ENCODE measurements at places on chromosomes 13 and 19.

- DNase-seq, result peak; percentile 99
These were observed 128.6 kb downstream of the USP12 start for GRCh38 chr13:27043013-27043412.

GRCh38 chr13:108342369-108343289, 73.1 kb downstream of the TNFSF13B start:
- DNase-seq, result peak; percentile 55

DNA sequence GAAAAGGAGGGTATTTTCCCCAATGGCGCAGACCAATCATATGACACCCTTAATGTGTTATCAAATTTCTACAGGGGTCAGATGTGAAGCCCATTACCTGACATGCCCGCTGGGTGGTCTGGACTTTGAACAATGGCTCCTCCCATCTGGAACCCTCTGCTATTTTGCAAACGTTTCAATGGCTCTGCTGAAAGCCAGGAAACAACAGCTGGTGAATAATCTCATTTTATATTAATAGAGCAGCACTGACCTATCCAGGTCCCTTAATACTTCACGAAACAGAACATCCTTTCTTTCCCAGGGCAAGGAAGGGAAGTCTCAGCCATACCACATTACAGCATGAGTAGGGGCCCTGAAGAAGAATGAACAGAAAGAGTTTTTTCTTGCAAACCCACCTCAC, 20.3 kb upstream of the KPNA3 start:
- no peak for DNase-seq

DNA sequence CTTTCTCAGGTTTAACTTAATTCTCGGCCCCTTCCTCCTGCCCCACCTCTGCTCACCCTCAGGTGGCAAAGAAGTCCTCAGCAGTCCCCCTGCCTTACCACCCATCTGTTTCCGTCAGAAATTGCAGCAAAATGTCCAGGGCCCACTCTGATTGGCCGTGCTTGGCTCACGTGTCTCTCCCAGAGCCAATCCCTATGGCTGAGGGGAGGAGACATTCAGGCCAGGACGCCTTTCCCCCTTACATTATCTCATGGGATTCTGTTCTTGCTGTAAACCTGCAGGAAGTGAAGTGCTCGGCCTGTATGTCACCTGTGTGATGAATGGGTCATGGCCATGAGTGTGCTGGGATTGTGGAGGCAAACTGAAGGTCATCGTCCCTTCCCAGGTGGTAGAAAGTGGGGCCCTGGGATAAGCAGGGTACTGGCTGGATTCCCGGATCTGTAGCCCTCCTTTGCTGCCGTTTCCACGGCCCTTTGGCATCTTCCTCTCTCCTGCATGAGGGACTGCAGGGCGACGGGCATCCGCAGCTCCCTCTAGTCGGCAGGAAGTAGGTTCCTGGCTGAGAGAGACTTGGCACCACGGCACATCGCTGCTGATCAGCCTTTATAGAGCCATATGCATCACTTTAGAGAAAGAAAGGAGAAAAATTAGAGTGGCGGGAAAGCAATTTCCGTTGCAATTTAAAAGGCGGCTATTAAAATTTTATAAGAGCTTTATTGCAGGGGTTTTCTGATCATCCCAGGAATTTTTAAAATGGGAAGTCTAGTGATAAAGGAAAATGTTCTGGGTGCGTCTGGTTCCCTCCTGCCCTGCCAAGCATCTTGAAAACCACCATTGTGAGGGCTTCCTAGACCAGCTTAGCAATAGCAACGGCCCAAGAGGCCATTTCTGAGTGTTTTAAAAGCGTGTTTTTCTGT, 118.2 kb downstream of the SIPA1L3 start:
- no peak for DNase-seq

GRCh38 chr19:51550848-51551672, 19.6 kb upstream of the SIGLEC6 start:
- DNase-seq, result no peak

DNA sequence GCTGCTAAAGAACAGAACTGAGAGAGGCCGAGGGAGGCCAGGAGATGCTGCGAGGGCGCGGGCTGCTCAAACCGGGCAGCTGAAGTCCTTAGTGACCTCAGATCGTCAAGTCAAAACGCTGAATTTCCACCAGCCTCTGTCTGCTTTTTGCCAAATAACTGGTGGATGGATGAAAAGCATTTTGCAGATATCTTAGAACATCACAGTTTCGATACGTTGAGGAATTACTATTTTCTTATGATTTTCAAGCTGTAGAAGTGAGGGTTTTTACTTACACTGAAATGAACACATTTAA, 2.0 kb downstream of the GPC6 start:
- DNase-seq, result no peak

GRCh38 chr13:39452834-39453233, 150.2 kb downstream of the LHFPL6 start:
- no peak for DNase-seq

- peak; percentile 85 for DNase-seq
These were observed 5.3 kb upstream of the CEACAM21 start for GRCh38 chr19:41570639-41571112.

DNA sequence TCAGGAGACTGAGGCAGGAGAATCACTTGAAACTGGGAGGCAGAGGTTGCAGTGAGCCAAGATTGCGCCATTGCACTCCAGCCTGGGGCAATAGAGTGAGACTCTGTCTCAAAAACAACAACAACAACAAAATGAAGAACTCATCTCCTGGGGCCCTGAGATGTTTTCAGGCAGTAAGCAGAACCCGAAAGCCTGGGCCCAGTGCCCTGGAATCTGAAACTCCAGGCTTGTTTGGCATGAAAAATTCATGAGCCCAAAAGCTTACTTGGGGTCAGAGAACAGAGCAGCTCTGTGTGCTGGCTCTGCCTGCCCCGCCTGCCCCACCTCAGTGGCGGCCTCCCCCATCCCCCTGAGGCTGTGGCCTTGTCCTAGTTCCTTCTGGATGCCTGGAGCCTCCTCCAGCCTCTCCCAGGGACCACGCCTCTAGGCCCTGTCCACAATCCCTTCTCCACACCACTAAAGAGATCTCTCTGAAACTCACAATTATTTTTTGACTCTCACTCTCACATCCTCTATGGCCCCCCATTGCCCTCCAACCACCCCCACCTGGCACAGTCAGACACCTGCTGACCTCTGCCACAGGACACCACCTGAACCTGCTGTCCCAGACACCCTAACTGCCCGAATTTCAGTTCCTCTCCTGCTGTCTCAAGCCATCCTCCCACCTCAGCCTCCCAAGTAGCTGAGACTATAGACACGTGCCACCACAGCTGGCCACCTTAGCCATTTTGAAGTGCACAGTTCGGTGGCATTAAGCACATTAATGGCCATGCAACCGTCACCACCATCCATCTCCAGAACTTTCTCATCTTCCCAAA, 6.9 kb upstream of the AP1M2 start:
- no peak for DNase-seq

DNA sequence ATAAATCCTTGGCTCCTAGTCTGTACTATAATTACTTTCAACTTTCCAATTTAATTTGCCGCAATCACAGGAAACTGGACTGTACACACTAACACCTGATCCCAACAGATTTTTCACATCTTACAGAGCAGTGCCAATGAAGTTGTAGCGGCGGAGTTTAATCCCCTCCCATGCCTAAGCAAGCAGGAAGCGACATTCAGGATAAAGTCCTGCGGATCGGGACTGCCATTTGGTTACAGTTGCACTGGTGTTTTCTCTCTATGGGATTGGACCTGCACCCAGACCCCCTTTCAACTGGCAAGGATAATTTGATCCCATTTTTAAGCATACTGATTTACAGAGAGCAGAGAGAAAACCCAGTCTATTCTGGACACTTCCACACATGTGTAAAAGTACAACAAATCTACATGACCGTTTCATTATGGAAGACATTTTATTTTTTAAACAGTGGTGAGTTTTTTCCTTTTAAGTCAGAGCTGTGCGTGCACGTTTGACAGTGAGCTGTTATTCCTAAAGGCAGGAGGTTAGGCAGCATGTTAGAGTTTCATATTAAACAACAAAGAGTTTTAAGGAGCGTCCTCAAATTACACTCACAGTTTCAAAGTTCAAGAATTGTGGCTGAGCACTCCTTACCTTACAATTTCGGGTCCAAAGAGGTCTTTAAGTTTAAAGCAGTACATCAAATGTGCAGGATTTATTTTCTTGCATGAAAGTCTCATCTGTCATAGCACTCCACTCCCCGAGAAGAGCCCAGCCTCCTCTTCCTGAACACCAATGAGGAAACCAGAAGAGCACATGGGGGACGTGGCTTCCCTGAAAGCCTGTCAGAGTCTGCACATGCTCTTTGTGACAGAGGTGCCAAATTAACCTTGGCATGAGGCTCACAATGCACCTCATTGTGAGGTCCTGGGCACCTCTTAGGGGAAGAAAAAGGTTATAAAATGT, 141.6 kb upstream of the RFC3 start:
- peak; percentile 69 for DNase-seq

- DNase-seq, result peak; percentile 84
These were observed at the start of gene TMEM255B for GRCh38 chr13:113758651-113759524. TSS of gene TMEM255B (plus strand) at chr13:113759226. CDS start at chr13:113759270, 44 bp downstream.

DNA sequence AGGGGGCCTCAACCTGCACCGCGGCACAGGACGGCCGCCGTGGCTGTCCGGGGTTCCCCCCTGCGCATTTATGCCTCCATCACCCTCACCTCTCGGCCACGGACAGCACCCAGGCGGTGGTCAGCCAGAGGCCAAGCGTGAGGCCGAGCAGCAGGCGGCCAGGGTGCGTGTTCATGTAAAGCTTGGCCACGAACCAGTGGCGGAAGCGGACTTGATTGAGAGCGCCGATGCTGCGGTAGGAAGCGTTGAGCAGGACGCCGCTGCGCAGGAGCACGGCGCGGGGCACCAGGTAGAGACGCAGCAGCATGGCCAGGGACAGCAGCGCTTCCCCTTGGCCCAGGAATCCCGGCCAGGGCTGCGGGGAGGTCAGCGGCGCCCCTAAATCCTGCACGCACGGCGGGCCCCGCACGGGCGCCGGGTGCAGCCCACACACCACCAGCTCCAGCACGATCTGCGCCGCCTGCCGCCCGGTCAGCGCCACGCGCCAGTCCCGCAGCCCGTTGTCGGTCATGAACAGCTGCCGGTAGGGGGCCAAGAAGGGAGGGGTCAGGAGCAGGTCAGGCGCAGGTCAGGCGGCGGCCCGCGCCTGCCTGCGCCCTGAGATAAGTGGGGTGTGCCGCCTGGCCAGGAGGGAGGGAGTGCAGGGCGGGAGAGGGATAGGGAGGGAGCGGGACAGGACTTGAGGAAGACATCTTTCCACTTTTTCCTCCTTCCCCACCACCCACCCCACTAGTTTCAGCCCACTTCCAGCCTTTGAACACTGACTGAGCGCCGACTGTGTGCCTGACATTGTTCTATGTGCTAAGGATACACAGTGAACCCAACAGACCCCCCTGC, 6.5 kb downstream of the KCNN4 start:
- peak; percentile 79 for DNase-seq

All from GM23248 (cell line).